ENCODE measurements at places on chromosomes 7 and 10.

DNA sequence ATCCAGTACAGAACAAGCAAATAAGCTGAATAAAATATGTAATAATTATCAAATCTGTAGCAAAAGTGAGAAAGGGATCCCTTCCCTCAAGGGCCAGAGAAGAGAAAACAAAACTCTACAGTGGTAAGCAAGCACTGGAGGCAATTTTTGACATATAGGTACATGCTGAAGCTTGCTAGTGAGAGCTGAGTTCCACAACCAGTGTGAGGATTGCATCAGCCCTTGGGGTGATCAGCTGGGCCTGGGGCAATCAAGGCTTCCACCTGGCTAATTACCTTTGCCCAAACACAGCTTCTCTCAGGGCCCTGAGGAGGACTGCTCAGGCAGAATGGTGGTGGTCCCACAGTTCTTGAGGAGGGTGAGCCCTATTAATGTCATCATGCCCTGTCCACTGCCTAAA lies 134.4 kb upstream of the DLX6 start:
- DNase-seq = no peak

DNA sequence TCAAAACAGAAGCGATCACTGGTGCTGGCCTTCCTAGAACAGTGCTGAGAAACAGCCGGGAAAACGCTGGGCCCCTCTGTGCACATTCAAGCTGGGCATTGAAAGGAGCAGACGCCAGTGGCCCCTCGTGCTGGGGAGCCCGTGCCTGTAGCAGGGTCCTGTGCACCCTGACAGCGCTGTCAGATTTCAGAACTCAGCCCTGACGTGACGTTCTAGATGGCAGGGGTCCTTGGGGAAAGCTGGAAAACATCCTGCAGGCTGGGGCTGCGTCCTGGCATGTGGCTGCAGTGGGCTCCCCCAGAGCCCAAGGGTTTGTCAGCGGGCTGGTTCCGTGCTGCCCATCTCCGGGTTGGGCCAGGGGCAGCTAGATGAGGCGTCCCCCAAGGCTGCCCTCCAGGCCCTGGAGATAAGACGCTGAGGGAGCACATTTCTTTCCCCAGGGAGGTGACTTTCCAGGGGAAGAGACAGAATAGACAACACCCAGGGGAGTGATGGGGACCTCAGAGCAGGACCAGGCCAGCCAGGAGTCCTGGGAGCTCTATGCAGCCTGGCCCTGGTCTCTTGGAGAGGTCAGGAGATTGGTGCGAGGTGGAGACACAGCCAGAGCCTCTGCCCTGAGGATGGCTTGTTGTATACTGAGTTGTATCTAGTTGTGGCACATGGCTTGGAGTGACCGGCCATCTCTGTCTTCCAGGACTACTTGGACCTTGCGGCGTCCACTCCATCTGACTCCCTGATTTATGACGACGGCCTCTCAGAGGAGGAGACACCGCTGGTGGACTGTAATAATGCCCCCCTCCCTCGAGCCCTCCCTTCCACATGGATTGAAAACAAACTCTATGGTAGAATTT lies 12.1 kb upstream of the CSGALNACT2 start:
- no peak for DNase-seq

GRCh38 chr10:117432866-117433265 lies 57.6 kb upstream of the PDZD8 start:
- no peak for DNase-seq

GRCh38 chr10:119360181-119360921 lies 153.0 kb downstream of the GRK5 start:
- DNase-seq = no peak

- no peak for DNase-seq
These were observed 7.2 kb upstream of the ACTR3B start for GRCh38 chr7:152752200-152752912.

DNA sequence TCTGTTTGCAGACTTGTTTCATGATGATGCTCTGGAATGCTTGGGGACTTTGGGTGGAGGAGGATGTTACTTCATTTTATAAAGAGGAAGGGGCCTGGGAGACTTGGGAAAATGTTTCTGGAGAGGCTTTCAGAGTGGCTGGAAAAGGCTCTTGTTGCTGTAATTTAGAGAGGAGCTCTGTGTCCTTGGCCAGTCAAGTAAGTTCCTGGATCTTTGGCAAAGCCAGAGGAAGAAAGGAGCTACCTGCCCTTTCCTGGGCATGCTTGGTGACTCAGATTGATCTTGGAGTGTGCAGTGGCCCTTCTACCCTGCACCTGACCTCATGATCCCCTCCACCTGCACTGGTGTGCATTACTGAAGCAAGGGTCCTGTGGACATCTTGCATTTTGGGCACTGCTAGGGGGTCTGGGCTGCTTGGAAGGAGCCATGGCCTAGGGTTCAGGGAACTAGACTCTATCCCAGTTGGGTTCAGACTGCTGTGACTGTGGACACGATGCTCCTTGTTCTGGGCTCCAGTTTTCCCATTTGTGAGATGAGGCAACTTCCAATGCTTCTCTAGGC lies 56.1 kb downstream of the ADCYAP1R1 start:
- DNase-seq = no peak

DNA sequence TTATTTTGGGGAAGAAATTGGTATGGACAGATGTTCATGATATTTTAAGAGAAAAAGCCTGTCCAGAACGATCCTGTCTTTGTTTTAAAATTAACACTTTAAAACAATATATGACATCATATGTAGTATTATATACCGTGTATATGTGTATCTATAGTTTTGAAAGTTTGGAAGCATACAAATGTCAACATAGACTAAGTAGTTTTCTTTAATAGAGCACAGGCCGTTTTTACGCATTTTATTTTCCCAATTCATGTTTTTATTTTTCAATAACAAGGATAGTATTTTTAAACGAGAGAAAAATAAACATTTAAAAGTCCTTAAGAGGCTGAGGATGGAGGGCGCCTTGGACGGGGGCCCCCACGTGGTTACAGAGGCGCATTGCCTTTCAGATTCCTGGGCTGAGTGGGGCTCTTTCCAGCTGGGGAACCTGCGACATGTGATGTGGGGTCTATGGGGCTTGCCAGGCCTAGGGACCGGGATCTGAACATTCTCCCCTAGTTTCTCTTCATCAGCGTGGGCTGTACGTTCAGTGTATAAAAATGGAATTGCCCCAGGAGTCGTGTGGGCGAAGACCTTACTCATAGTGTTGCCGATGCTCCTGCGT lies 127.8 kb upstream of the ZNF746 start:
- DNase-seq = peak; percentile 50

DNA sequence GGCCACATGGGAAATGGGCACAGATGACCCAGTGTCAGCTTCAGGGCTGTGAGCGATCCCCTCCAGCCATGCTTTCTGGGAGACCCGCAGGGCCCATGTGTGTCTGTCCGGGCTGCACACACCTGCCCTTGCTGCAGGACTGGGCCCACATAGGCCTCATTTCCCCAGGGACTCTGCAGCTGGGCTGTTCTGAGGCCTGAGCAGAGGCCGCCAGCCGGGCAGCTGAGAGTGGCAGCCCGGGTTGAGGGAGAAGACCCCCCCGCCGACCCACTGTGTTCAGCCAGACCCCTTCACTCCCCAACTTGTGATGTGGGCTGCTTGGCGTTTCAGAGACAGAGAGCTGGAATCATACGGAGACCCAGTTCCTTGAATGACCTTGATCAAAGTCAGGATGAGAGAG lies 50.1 kb upstream of the DPYSL4 start:
- DNase-seq = peak; percentile 44

GRCh38 chr10:52216852-52217251 lies 97.2 kb upstream of the DKK1 start:
- no peak for DNase-seq

GRCh38 chr7:18086165-18087025 lies 58.7 kb upstream of the PRPS1L1 start:
- peak; percentile 23 for DNase-seq

DNA sequence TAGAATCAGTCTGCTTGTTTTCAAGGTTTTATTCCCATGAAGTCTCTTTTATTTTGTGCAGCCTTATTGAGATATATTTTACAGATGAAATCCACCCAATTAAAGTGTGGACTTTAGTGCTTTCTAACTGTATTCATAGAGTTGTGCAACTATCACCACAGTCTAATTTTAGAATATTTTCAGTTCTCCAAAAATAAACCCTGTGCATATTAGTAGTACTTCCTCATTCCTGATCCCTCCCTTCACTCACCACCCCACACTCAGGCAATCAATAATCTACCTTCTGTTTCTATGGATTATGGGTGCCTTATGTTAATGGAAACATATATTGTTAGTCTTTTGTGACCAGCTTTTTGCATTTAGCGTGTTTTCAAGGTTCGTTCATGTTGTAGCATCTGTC lies 185.7 kb upstream of the TMEM72 start:
- no peak for DNase-seq

DNA sequence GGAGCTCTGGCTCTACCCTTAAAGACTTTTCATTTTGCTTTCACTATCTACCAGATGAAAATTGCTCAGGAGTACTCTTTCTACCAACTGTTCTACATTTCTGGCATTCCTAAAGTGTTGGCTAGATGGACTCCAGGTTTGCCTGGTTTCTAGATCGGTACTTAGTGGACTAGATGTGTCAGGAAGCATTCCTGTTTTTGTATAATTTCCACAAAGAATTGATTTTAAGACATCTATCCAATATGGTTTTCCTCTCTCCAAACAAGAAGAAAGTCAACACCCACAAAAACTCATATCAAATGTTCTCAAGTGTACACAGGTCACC lies 157.7 kb downstream of the CHRM2 start:
- no peak for DNase-seq

DNA sequence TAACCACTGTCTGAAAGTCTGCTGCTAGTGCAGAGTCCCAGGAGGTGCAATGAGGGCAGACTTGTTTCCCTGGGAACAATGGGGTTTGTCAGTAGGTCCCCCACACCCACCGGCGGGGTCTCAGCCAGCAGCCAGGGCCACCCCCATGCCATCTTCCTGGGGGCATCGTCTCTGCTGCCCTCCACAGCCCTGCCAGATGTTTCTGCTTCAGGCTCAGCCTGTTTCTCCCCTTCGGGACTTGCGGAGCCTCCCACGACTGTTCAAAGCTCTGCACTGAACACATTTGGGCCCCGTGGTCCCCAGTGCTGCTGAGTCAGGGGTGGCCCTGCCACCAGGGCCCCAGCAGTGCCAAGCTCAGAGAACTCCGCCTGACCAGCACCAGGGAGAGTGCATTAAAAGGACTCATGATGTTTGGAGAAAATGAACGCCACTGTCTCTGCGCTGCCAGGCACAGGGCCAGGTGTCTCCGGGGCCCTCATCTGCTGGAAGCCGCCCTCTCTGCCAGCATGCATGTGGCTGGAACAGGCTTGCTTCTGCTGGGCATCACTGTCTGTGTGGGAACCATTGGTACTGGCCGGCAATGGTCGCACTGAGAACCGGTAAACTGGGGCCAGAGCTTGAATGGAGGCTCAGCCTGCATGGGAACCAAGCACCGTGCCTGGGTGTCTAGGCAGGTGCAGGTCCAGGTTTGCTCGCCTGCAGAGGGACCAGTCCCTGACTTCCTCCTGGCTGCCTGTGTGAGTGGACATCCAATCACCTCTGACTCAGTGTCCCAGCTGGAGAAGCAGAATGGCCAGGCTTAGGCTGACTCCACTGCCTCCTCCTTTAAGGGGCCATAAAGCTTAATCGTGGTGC lies 345.1 kb downstream of the GLRX3 start:
- DNase-seq = no peak

DNA sequence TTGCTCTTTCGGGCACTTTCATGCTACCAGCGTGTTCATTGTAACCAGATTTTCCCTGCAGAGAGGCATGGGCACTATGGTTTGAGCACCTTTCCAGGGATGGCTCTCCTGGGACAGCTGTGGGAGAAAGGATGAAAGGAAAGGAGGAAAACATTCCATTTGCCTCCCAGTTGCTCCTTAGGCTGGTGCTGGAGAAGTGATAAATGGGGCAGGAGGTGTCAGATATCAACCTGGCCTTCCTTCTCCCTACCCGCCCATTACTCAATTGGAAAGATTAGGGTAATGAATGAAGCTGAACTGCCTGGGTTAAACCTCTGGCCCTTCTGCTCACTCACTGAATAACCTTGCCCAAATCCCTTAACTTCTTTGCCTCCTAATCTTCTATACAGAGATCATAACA lies 228.4 kb downstream of the PLXNA4 start:
- DNase-seq = no peak

- DNase-seq = no peak
These were observed 58.6 kb downstream of the SND1 start for GRCh38 chr7:127710635-127711034.
